ENCODE measurements at places on chromosomes 12 and 14. TPM values are rescaled to one million over a fixed set of nuclear protein-coding genes. Genes with fewer than 3 reads are reported as not detected.

The HHIPL1 gene
- 0.16 TPM for total RNA-seq

The LMNTD1 gene
- not detected for total RNA-seq

GRCh38 chr12:30985814-30986452, 59.4 kb downstream of the TSPAN11 start:
- no peak for DNase-seq

DNA sequence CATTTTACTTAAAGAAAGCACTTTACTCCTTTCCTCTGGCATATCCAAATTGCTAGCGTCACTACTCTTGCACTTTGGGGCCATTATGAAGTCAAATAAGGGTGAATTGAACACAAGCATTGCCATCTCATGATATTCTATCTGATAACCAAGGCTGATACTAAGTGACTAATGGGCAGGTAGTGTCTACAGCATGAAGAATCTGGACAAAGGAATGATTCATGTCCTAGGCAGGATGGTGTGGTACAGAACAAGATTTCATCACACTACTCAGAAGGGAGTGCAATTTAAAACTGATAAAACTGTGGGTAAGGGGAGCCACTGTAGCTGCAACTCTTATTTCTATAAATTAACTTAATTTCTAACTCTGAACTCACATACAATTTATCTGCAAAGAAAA, 7.7 kb upstream of the SLC6A15 start:
- DNase-seq = no peak

Data from activated naive CD4-positive, alpha-beta T cell treated with anti-CD3 and anti-CD28 coated beads, Interleukin-2, amount 50 U/mL, for 72 hours (primary cell).